Breast epithelium (tissue), 4 donors: ENCODE measurements at places on chromosomes 3 and 15.
A peak's percentile ranks its signal among the peaks of the same experiment; 100 is the strongest.

GRCh38 chr3:134659391-134660045, 8.7 kb upstream of the KY start:
- no peak overlapping the region for H3K27ac ChIP-seq
- H3K27me3 ChIP-seq = no peaks in the 10 kb centered on the region
- no peak for DNase-seq
- H3K4me1 ChIP-seq = no peaks in the 10 kb centered on the region

DNA sequence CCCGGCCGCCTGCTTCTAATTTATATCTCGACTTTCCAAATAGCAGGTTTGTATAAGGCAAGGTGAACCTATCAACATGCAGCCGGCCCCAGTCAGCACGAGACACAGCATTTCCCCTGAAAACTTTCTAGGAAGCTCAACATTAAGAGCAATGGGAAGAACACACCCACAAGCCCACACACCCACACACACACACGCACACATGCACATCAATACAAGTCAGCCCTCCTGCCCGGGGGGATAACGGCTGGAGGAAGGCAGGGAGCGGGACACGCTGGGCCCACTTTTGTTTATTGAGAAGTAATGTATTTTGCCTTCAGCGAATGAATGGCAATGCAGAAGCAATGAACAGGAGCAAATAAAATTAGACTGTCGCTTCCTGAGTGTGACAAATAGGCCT, 83.5 kb downstream of the PCSK6 start:
- H3K27ac ChIP-seq = no peak overlapping the region
- H3K4me3 ChIP-seq = no peak overlapping the region
- no peaks in the 10 kb centered on the region for H3K27me3 ChIP-seq
- no peaks in the 10 kb centered on the region for H3K4me1 ChIP-seq

DNA sequence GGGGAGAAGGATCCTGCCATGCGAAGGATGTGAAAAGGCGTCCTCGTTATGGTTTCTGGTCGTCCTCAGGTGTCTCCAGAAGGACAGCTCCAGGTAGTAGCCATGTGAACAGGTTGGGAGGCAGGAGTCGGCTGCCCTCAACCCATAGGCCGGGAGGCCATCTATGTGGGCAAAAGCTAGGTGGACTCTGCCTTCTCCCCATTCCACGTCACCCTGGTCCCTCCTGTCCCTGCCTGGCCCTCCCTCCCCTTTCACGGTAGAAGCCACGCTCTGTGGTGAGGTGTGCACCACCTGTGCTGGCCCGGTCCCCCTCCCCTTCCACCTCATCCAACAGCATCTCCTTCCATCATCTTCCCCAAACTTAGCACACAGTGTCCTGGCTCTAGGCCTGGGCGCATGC, 16.3 kb downstream of the ITIH3 start:
- H3K27me3 ChIP-seq = no peaks in the 10 kb centered on the region
- no peak for DNase-seq
- no peaks in the 10 kb centered on the region for H3K4me1 ChIP-seq
- no peak overlapping the region for H3K4me3 ChIP-seq
- H3K27ac ChIP-seq = no peak overlapping the region

DNA sequence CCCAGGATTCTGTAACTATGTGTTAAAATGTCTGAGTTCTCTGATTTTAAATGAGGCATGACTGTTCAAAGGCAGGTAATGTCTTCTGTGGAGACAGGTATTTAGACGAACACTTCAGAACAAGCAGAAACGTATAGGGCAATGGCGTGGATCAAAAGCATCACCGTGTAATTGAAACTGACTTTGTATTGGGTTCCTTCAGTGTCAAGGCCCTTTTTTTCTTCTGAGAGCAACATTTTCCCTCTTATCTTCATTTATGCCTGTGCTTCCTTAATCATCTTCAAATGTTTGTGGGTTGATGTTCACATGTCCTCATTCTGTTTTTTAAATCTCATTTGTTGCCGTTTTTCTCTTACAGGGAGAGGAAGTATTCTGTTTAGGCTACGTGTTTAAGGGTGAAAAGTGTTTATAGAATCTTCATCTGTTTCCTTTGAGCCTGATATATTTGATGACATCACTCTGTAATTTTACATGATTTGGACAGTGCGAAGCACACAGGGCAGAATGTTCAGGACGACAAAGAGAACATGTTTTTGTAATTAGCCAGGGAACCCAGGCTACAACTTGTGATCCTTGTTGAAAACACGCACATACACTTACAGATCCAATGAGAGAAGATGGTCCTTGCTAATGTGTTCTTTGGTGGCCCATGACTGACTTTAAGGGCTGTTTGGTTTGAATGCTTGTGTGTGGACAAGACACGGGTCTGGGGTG, 196.0 kb downstream of the LRTM1 start:
- H3K27me3 ChIP-seq = no peaks in the 10 kb centered on the region
- no peak overlapping the region for H3K27ac ChIP-seq
- H3K4me1 ChIP-seq = no peaks in the 10 kb centered on the region
- DNase-seq = no peak
- H3K4me3 ChIP-seq = no peak overlapping the region

- no peak overlapping the region for H3K4me3 ChIP-seq
- no peak for DNase-seq
- H3K27me3 ChIP-seq = no peaks in the 10 kb centered on the region
- H3K27ac ChIP-seq = peak overlapping the region; percentile 41
- H3K36me3 ChIP-seq = no peaks in the 10 kb centered on the region
These were observed 333.6 kb upstream of the TBL1XR1 start for GRCh38 chr3:177530908-177531307.

- no peak overlapping the region for H3K4me3 ChIP-seq
- no peaks in the 10 kb centered on the region for H3K4me1 ChIP-seq
- H3K27me3 ChIP-seq = no peaks in the 10 kb centered on the region
- peak overlapping the region; percentile 19 for H3K27ac ChIP-seq
- DNase-seq = peak; percentile 55
These were observed 59.8 kb upstream of the MEX3B start for GRCh38 chr15:82105451-82106215.

- no peaks in the 10 kb centered on the region for H3K27me3 ChIP-seq
- no peaks in the 10 kb centered on the region for H3K36me3 ChIP-seq
- no peak for DNase-seq
- peak overlapping the region; percentile 33 for H3K27ac ChIP-seq
- no peak overlapping the region for H3K4me3 ChIP-seq
These were observed 45.0 kb downstream of the CCR1 start for GRCh38 chr3:46162975-46163555.

DNA sequence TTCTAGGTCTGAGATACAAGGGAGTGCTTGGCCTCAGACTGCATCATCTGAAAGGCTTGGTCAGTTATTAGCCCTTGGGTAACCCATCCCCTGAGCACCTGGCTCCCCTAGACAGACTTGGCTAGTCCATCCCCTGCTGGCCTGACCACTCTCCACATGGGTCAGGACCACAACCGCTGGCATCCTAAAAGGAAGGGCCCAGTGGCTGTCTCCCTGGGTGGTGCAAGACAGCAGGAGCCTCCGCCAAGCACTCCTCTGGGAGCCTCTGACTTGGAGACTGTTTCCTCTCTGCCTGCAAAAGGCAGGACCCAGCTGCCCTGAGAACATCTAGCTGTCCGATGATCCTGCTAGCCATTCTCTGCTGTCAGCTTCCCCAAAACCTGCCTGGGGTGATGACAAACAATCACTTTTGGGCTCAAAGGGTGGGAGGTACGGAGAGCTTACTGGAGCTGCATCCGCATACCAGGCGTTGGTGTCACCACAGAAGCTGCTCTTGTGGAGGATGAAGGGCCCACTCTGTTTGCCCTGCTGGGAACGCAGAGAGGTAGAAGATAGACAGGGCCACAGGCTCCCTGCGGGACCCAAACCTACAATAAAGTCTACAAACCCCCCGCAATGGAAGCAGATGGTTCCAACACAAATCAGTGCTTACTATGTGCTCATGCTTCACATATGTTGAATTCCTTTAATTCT, 108.0 kb upstream of the PRR20G start:
- H3K36me3 ChIP-seq = no peaks in the 10 kb centered on the region
- no peak for DNase-seq
- no peaks in the 10 kb centered on the region for H3K27me3 ChIP-seq
- H3K4me1 ChIP-seq = no peaks in the 10 kb centered on the region
- no peak overlapping the region for H3K4me3 ChIP-seq

DNA sequence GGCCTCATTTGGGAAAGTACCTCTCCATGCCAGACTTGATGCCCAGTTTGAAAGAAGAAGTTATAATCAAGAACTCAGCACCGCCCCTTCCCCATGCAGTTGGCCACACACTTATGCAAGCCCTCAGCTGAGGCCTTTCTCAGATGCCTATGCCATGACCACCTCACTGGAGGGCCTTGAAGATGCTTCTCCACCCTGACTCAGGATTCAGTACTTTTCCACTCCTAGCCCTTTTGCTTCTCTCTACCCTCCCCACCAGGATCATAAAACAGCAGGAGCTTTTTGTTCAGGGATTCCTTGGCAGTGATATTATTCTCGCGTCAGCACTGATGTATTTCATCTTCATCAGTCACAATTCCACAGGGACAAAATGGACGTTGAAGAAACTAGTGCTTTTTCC, 313.5 kb downstream of the PYDC2 start:
- H3K4me1 ChIP-seq = no peaks in the 10 kb centered on the region
- no peaks in the 10 kb centered on the region for H3K27me3 ChIP-seq
- DNase-seq = no peak
- no peak overlapping the region for H3K27ac ChIP-seq
- no peaks in the 10 kb centered on the region for H3K36me3 ChIP-seq

DNA sequence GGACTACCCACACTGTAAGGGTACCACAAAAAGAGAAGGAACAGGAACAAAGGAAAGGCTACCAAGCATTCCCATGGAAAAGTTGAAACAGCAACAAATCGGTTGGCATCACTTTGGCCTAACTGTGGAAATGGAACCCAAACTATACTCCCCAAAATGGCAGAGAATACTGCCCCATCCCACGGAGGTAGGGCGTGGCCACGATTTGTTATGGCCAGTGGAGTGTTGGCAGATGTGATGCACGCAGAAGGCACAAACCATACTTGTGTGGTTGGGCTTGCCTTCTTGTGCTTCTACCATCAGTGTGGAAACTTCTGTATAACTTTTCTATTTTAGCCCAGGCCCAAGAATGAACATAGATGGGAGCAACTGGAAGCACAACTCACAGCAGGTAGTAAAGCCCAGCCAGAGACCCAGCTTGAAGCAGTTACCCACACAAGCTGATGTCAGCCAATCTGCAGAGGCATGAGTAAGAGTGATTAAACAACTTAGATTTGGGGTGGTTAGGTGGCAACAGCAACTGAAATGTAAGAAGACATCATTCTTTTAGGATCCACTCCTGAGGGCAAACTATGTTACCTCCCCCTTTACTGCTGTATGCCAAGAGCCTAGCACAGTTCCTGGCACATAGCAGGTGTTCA, 64.1 kb downstream of the BTD start:
- no peaks in the 10 kb centered on the region for H3K36me3 ChIP-seq
- H3K4me3 ChIP-seq = no peak overlapping the region
- no peaks in the 10 kb centered on the region for H3K4me1 ChIP-seq
- H3K27ac ChIP-seq = no peak overlapping the region
- DNase-seq = no peak

- no peaks in the 10 kb centered on the region for H3K4me1 ChIP-seq
- no peak for DNase-seq
- no peaks in the 10 kb centered on the region for H3K27me3 ChIP-seq
- no peak overlapping the region for H3K4me3 ChIP-seq
- H3K36me3 ChIP-seq = no peaks in the 10 kb centered on the region
These were observed 379.1 kb downstream of the MCTP2 start for GRCh38 chr15:94610485-94610884.

DNA sequence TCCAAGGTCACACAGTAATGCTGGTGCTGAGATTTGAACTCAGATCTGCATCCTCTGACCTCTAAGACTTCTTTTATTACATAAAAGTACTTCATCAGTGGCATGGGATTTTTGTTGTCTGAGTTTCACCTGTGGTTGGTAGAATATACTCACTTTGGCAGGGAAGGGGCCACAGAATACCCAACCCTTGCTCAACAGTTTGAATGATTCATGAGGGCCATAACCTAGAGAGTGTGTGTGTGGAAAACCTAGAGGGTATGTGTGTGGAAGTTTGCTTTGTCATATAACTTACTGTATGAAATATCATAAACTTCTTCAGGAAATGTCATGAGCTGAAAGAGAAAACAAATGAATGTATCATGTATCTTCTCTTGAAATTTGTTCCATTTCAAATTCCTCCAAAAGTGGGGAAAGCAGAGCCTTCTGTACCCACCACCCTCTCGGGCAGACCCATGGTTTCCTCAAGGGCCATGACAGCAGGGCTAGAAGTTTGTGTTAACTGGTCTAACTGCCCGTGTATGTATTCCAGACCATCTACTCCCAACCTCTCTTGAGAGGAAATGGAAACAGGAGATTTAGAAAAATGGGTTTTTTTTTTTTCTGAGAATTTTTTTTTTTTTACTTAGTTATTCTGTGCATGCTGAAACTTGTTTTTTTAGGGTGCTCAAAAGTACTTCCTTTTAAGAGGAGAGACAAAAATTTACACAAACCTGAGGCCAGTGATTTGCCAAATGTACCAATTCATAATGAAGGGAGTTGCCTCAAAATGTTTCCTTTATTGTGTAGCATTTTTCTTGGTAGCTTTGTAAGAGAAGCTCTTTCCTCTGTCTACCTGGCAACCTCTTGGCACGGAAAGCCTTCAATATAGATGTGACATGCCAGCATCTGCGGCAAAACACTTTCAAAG, 127.0 kb downstream of the TPRG1 start:
- H3K27me3 ChIP-seq = no peaks in the 10 kb centered on the region
- H3K27ac ChIP-seq = no peak overlapping the region
- H3K4me3 ChIP-seq = no peak overlapping the region
- no peaks in the 10 kb centered on the region for H3K36me3 ChIP-seq

DNA sequence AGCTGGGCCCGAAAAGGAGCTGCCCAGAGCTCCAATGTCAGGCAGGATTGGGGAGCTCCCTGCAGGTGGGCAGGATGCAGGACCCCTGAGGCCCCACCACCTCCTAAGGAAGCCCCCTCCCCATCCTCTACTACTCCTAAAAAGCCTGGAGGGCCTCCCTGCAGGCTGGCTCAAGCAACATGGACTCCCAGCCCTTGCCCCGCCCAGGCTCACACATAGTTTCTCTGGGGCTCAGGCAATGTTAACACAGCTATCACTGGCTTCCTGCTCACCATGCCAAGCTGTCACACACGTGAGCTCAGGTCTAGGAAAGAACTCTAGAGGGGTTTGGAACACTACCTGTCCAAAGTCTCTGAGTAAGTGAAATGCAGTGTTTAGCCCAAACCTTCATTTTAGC, 65.4 kb upstream of the ZNF148 start:
- no peaks in the 10 kb centered on the region for H3K4me1 ChIP-seq
- no peak overlapping the region for H3K27ac ChIP-seq
- H3K27me3 ChIP-seq = no peaks in the 10 kb centered on the region
- no peaks in the 10 kb centered on the region for H3K36me3 ChIP-seq
- H3K4me3 ChIP-seq = no peak overlapping the region
- DNase-seq = no peak
